ENCODE measurements at places on chromosomes 12 and 14.

- peak; percentile 81 for DNase-seq
These were observed 35.6 kb downstream of the KRT76 start for GRCh38 chr12:52741375-52742195.

DNA sequence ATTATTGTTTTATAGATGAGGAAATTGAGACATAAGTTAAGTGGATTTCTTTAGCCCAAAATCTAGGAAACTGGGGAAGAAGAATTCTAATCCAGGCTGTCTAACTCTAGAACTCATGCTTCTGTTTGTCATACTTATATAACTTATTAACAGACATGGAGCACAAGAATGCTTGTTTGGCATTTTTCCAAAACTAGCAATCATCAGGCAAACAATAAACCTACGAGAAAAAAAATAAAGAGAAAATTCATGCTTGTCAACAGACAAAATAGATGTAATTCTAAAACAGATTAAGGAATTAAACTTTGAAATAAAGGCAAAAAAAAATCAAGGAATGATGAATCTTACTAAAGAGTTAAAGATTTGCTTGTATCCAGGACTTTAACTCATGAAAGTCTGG lies 103.1 kb downstream of the METTL25 start:
- no peak for DNase-seq

DNA sequence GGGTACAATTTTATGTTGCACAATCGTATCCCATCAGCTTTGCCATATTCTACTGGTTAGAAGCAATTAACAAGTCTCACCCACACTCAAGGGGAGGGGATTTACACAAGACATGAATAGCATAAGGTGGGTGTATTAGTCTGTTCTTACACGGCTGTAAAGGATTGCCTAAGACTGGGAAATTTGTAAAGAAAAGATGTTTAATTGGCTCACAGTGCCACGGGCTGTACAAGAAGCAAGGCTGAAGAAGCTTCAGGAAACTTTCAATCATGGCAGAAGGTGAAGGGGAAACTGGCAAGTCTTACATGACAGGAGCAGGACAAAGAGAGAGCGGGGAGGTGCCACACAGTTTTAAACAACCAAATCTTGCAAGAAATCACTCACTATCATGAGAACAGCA lies 231.8 kb upstream of the AMIGO2 start:
- DNase-seq = no peak

GRCh38 chr14:98893675-98894074 lies 378.3 kb downstream of the BCL11B start:
- DNase-seq = no peak

DNA sequence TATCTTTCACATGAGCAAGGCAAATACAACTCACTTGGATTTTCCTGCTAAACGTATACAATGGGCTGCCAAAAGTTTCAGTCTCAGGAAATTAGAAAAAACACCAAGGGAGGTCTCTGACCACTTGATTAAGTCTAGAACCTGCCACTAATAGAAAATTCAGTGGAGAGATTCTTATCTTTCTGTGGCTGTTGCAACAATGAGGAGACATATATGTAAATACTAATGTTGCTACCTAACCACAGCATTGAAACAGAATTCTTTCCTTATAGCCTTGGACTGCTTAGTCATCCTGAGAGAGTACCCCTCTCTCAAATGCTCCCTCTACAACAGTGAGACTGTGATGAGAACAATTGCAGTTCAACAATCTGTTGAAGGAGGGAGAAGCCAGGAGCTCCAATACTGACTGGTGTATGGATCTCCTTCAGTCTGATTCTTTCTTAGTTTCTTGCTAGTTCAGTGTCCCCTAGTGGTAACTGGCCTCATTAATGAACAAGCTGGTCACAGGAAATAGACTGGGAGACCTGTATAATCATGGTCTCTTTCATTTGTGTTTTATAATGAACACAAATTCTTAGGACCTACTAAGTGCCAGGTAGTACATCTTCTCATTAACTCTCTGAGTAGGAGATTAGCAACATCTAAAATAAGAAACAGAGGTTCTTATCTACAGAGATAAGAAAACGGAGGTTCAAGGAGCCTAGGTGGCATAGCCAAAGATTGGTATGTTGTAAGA lies 164.5 kb downstream of the SLC38A4 start:
- no peak for DNase-seq

GRCh38 chr14:100304825-100305323 lies 1.4 kb downstream of the SLC25A29 start:
- no peak for DNase-seq

GRCh38 chr12:12686472-12686871 lies 9.5 kb downstream of the GPR19 start:
- DNase-seq = no peak
